ENCODE measurements at places on chromosomes 5 and 9. TPM values are rescaled to one million over a fixed set of nuclear protein-coding genes. Genes with fewer than 3 reads are reported as not detected.

GRCh38 chr9:75823151-75823550 lies 67.3 kb upstream of the PCSK5 start:
- H3K27me3 ChIP-seq, result peaks cover 9% of the 10 kb centered on the region
- no peaks in the 10 kb centered on the region for H3K36me3 ChIP-seq
- DNase-seq, result no peak
- no peaks in the 10 kb centered on the region for H3K4me1 ChIP-seq
- no peak overlapping the region for H3K27ac ChIP-seq

GRCh38 chr9:18601026-18601425 lies 127.1 kb downstream of the ADAMTSL1 start:
- no peaks in the 10 kb centered on the region for H3K27me3 ChIP-seq
- H3K36me3 ChIP-seq, result no peaks in the 10 kb centered on the region
- no peak overlapping the region for H3K4me3 ChIP-seq
- H3K4me1 ChIP-seq, result no peaks in the 10 kb centered on the region

- no peak overlapping the region for H3K4me3 ChIP-seq
- H3K27me3 ChIP-seq, result no peaks in the 10 kb centered on the region
- no peaks in the 10 kb centered on the region for H3K4me1 ChIP-seq
- no peak for DNase-seq
- H3K27ac ChIP-seq, result no peak overlapping the region
- H3K36me3 ChIP-seq, result no peaks in the 10 kb centered on the region
These were observed 411.4 kb downstream of the MAT2B start for GRCh38 chr5:163916861-163917260.

DNA sequence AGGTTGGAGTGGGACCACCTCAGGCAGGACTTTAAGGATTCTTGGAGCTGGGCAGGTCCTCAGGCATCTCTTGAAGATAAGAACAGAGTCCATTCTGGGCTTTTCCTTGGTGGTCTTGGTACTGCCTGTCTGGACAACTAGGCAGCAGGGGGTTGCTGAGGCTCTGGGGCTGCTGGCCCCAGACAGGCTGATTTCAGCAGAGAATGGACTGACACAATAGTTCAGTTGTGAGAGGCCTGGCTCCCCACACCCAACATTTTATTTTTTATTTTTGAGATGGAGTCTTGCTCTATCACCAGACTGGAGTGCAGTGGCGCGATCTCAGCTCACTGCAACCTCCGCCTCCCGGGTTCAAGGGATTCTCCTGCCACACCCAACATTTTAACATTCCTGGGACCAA lies 4.6 kb downstream of the ANGPTL2 start:
- peaks cover 11% of the 10 kb centered on the region for H3K27me3 ChIP-seq
- no peaks in the 10 kb centered on the region for H3K36me3 ChIP-seq
- peaks cover 6% of the 10 kb centered on the region for H3K4me1 ChIP-seq
- no peak overlapping the region for H3K4me3 ChIP-seq

GLRA1 gene
- not detected for total RNA-seq
